HFFc6 (cell line): ENCODE measurements at places on chromosomes 4 and X.
A peak's percentile ranks its signal among the peaks of the same experiment; 100 is the strongest.

GRCh38 chrX:110418316-110419235 is 59.9 kb downstream of the RTL9 start:
- DNase-seq: peak; percentile 70

DNA sequence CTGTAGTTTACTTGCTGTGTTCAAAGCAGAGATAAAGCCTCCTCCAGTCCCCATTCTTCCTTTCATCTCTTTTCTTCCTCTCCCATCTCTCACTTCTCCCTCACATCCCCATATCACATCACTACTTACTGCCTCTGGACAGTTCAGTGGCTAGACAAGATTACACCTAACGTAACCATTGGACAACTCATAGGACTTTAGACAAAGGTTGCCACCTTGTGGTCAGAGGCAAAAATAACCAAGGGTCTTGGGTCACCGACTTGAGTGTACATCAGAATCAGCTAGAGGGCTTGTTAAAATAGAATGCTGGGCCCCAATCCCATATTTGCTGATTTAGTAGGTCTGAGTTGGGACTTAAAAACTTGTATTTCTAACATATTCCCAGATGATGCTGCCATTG is 109.3 kb upstream of the DGKK start:
- DNase-seq: peak; percentile 38

- DNase-seq: no peak
Observed at GRCh38 chrX:153868576-153869472, 17.1 kb downstream of the L1CAM start.

- DNase-seq: no peak
Observed at GRCh38 chr4:41232406-41232805, 18.1 kb upstream of the APBB2 start.

GRCh38 chr4:189364032-189364449 is 576.6 kb upstream of the FRG1 start:
- no peak for DNase-seq
